ENCODE measurements at places on chromosomes 16 and 17.

GRCh38 chr17:53950207-53950857 lies 127.6 kb downstream of the KIF2B start:
- no peak for DNase-seq

GRCh38 chr17:57471868-57472368 lies 215.6 kb downstream of the MSI2 start:
- no peak for DNase-seq

DNA sequence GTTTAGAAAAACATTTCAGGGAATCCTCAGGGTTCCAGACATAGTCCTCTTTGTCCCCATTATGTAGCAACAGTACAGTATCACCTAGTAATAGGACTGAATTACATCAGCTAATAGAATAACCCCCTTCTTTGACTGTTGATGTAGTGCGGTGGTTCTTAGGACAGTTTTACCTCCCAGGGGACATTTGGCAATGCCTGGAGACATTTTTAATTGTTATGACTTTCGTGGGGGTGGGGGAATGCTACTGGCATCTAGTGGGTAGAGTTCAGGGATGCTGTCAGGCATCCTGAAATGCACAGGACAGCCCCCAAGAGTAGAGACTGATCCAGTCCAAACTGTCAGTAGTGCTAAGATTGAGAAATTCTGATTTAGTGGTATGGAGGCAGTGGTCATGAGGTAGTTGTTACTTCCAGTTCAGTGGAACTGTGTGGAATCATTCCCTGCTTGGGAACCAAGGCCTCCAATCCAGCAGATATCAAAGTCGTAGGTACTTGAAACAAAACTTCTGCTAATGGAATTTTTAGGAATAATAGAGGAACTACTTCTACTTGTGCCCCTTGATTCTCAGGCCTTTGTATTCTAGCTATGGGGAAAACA lies 20.3 kb downstream of the NF1 start:
- DNase-seq = no peak

DNA sequence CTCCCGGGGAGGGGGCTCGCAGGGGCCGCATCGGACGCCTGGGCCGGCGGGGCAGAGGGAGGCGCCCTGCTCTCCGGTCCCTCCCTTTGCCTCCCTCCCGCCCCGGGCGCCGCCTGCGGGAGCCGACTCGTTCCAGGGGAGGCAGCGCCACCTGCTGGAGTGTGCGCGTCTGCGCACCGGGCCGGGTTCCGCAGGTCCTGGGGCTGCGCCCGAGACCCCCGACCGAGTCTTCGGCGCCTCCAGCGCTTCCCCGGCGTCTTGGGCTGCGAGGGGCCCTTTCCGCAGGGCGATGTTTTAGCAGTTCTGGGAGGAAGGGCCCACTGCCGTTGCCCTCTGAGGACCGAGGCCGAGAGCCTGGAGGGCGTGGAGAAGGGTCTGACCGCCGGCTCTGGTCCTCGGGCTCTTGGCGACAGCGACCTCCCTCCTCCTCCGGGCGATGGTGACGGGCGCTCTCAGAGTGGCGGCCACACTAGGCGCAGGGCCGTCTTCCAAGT lies 106.3 kb downstream of the SEC14L1 start:
- DNase-seq = peak; percentile 59

GRCh38 chr17:80890921-80891396 lies 100.7 kb upstream of the CHMP6 start:
- DNase-seq = no peak

GRCh38 chr17:57707892-57708291 lies 37.2 kb downstream of the CCDC182 start:
- no peak for DNase-seq

DNA sequence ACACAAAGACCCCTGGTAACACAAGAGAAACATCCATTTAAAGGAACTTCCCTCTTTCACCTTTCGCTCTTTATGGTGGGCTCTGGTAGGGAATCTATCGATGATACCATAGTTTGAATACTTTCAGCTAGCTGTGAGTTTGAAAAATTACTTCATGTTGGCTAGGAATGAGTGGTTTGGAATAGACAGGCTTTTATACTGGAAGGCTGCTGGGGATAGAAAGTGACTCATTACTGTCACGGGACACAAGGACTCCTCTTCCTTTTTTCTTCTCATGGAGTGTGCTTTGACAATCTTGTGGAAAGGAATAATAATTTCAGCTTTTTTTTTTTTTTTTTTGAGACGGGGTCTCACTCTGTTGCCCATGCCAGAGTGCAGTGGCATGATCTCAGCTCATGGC lies 76.9 kb downstream of the CYB561 start:
- no peak for DNase-seq
